ENCODE measurements at places on chromosomes 7 and 10. TPM values are rescaled to one million over a fixed set of nuclear protein-coding genes. Genes with fewer than 3 reads are reported as not detected.

Gene GIMAP4
- not detected for total RNA-seq

- no peak for DNase-seq
These were observed 342.0 kb upstream of the ANKRD30A start for GRCh38 chr10:36783400-36783799.

DNA sequence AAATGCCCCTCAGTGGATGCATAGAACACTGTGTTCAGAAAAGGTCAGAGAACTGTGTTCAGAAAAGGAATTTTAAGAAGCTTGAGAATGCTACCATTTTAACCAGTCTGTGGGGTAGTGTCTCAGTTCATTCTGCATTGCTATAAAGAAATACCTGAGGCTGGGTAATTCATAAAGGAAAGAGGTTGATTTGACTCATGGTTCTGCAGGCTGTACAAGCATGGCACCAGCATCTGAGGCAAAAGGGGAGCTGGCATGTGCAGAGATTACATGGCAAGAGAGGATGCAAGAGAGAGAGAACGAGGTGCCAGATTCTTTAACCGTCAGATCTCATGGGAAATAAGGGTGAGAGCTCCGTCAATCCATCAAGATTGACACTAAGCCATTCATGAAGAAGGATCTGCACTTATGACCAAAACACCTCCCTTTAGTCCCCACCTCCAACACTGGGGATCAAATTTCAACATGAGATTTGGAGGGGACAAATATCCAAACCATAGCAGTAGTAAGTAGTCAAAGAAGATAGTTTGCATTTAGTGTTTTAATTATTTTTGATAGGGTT, 119.8 kb downstream of the FAM107B start:
- DNase-seq, result no peak

DNA sequence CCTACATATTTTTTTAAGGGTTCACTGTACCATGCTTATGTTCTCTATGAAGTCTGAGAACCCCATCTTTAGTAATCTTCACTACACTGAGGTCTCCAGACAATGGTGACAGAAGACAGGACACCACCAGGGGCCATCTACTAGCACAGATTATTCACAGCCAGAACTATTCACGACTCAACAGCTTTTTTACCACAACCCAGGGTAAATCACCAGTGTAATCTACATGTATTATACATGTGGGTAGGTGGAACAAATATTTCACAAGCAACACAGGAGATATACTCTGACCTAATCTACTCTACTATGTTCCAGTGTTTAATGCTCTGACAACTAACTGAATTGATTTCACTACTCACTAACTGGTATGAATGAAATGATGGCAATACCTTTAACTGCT, 136.1 kb downstream of the ELMO1 start:
- DNase-seq, result no peak

- DNase-seq, result no peak
These were observed 62.6 kb downstream of the CCDC6 start for GRCh38 chr10:59843748-59844147.

Gene PSTK
- 4.6 TPM for total RNA-seq

DNA sequence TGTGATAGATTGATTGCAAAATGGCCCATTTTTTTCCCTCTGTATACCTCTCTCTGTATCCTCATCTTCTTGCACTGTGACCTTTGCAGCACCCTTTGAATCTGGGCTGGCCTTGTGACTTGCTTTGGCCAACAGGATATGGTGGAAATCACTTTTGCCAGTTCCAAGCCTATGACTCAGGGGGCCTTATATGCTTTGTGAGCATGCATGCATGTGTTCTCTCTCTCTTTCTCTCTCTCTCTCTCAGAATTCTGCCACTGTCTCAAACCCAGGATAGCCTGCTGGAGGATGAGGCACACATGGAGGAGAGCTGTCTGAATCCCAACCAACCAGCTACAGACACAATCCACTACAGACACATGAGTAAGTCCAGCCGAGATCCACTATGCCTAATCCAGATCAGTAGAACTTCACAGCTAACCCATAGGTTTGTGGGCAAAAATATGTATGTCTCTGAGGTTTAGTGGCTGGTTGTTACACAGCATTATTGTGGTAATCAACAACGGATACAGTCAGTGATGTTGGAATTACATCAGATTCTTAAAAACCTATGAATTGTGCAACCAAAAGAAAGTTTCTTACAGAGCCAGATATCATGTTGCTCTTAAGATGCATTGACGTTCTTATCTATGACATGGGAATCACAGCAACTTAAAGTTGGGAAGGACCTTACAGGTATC, 41.8 kb upstream of the ABCB4 start:
- no peak for DNase-seq

DNA sequence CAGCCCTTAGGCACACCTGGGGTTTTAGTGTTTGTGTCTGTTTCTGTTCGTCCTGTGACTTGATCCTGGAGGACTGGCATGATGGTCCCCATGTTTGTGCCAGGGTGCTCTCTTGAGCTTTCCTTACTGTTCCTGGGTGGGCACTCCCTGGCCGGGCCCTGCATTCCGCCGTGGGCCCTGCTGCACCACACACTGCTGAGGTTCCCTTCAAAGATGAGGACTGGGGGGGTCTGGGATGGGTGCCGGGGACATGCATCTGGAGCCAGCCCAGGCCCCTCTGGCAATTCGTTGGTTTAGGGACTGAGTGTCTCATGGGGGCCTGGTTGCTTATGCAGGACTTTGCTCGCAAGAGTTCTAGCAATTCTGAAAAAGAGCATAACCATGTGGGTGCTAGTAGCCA, 4.7 kb downstream of the AGAP3 start:
- no peak for DNase-seq

Gene GRID1
- 9.2 TPM for total RNA-seq

GRCh38 chr7:50379082-50379481, 71.1 kb downstream of the FIGNL1 start:
- DNase-seq, result no peak

DNA sequence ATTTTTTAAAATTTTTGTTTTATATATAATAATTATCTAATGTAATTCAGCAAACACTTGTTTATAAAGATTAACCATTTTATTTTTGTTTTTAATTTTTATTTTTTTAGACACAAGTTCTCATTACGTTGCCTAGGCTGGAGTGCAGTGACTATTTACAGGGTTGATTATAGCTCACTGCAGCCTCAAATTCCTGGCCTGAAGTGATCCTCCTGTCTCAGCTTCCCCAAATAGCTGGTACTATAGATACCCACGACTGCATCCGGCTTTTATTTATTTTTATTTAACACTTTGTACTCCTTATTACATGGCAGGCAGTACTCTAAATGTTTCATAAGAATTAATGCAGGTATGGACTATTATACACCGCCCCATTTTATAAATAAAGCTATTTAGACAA, 288.7 kb downstream of the MDFIC start:
- no peak for DNase-seq

Gene EBF3
- total RNA-seq, result 26.1 TPM

Gene C10orf71
- total RNA-seq, result not detected

- DNase-seq, result no peak
These were observed 184.0 kb upstream of the PLXNA4 start for GRCh38 chr7:132760244-132760623.

Gene IKZF5
- 12.6 TPM for total RNA-seq

DNA sequence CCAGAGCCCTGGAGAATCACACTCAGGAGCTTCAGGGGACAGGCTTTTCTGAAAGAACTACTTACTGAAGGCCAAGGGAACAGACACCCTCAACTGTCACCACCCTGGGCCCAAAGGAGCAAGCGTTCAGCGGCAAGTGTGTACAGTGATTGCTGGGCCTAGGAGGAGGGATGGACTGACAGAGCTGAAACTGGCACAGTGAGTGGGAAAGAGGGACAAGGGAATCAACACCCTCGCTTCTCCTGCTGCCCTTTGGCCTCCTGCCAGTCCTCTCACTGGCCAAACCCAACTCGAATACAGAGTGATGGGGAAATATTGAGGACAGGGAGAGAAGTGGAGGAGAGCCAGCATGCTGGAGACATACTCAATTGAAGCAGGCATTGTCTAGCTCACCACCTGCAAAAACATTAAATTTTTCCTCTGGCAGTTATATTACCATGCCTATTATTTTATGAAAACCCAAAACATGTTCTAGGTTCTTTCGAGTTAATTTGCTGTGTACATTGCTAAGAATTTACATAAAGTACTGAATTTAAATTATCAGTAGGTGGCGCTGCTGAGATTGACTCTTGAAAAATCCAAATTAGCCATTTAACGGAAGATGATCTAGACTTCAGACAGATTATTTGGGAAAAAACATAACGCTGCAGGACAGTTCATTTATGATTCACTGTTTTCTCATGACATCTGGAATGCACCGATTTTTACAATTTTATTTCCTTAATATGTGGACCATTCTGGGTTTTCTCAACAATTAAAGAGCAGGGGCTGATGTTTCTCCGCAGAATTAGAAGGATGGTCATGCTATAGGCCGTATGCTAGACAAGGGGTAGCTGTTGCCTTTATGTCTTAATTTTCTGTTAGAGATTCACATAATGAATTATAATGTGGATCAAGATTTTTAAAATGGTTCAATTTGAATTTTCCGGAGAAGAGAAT, 14.7 kb upstream of the TMEM236 start:
- DNase-seq, result no peak

Gene TRIM56
- 22.2 TPM for total RNA-seq

DNA sequence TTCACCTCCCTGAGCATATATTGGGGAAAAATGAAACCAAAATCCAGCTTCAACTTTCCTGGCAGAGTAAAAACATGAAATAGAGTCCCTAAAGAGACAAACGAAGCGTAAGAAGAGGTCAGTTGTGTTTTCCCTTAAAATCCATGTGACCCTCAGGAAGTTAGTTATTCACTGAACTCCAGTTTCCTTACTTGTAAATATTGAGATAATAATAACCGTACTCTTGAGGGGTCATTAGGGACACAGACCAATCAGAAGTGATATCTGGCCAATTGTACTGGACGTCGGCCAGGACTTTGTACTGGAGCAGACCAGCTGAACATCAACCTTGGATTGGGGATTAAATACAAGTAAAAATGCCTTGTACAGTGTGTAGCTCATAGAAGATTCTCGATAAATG, 167.0 kb downstream of the GATA3 start:
- no peak for DNase-seq

GRCh38 chr7:27677912-27678612, 15.4 kb upstream of the HIBADH start:
- DNase-seq, result no peak

- DNase-seq, result peak; percentile 72
These were observed 766 bp downstream of the BAMBI start for GRCh38 chr10:28677888-28678686.

Gene SPDYE18
- 0.36 TPM for total RNA-seq

DNA sequence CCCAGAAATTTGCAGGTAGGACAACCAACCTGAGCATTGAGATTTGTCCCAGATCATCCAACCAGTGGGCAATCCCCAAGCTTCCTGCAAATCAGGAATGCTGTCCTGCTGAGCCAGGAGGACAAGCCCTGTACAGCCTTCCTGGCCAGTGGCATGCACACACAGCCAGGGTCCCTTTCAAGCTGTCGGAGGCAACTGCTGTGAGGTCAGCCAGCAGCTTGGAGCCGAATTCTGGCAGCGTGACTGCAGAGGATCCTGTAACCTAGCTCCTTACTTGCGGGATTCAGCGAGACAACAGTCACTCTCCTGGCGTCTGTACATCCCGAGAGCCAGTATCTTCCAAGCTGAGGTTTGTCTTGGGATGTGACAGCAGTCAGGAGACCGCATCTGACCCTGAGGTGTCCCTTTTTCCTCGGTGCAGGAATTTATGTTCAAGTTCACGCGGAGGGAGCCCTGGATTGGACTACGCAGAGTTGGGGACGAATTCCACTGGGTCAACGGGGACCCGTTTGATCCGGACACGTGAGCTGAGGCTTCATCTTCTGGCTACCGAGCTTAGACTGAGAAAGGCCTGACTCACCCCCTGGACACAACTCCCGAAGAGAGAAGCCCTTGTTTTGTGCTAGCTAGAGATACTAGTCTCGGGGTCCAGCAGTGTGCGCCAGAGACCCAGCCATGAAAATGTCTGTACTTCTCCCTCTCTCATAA, 18.3 kb downstream of the CLEC2L start:
- DNase-seq, result no peak

GRCh38 chr7:17123020-17123419, 175.4 kb upstream of the AHR start:
- no peak for DNase-seq

Gene CALCR
- 0.10 TPM for total RNA-seq

- DNase-seq, result no peak
These were observed 173.9 kb upstream of the CDK1 start for GRCh38 chr10:60604342-60604741.

Gene PKD2L1
- total RNA-seq, result 0.26 TPM

Gene HOXA3
- total RNA-seq, result 92.8 TPM

- DNase-seq, result no peak
These were observed 70.3 kb upstream of the MXI1 start for GRCh38 chr10:110137142-110137545.

DNA sequence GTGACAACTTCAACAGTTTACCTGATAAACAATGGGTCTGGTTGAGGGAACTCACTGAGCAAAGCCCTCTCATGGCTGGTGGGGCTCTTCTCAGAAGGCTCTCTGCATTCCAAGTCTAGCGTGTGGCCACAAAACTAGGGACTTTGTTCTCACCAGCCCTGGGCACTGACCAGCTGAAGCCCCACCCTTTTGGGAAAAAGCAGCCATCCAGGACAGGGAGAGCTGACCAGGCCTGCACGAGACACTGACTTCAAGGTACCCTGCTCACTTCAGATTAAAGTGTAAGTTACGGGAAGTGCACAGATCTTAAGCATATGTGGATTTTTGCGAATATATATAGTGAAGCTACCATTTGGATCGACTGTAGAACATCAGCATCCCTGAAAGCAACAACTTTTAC, 67.4 kb upstream of the LRRC4 start:
- DNase-seq, result no peak

DNA sequence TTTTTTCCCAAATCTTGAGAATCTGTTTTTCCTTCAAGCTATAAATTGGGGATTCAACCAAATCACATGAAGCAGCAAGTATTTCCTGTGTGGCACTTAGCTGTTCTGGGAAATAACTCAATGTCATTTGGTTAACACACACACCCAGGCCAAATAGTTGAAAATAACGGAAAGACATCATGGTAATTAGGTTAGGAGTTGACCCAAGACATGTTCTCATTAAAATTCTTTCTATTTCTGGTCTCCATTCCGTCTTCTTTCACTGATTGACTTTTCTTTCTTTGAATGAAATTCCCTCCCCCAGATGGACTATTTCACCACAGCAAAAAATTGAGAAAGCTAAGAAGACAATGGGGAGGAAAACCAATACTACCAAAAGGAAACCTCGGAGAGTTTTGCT, 30.5 kb downstream of the NRP1 start:
- DNase-seq, result no peak

- DNase-seq, result no peak
These were observed 81.0 kb upstream of the NRBF2 start for GRCh38 chr10:63052083-63052482.

- no peak for DNase-seq
These were observed 128.5 kb upstream of the PRR15 start for GRCh38 chr7:29435167-29435566.

Gene MUC3A
- total RNA-seq, result 23.5 TPM

- DNase-seq, result no peak
These were observed 229.8 kb downstream of the ADK start for GRCh38 chr10:74380795-74381194.
